Thoracic aorta endothelial cell (primary cell): ENCODE measurements at places on chromosomes 4 and X. TPM values are rescaled to one million over a fixed set of nuclear protein-coding genes. Genes with fewer than 3 reads are reported as not detected.

Gene REPS2
- 4.4 and 6.5 TPM in 2 replicates for total RNA-seq

Gene AFM
- not detected in 2 replicates for total RNA-seq

Gene P2RY8
- not detected in 2 replicates for total RNA-seq

Gene MTTP
- total RNA-seq, result 0.07 TPM in 1 of 2 replicates, not detected in the other

Gene CBLL2
- total RNA-seq, result not detected in 2 replicates

Gene SCFD2
- 25.4 and 27.1 TPM in 2 replicates for total RNA-seq

Gene SPOCK3
- 0.43 TPM in 1 of 2 replicates, not detected in the other for total RNA-seq

Gene WAS
- 0.07 TPM in 1 of 2 replicates, not detected in the other for total RNA-seq
